Jurkat, Clone E6-1 (cell line): ENCODE measurements at places on chromosomes 3 and 15.

DNA sequence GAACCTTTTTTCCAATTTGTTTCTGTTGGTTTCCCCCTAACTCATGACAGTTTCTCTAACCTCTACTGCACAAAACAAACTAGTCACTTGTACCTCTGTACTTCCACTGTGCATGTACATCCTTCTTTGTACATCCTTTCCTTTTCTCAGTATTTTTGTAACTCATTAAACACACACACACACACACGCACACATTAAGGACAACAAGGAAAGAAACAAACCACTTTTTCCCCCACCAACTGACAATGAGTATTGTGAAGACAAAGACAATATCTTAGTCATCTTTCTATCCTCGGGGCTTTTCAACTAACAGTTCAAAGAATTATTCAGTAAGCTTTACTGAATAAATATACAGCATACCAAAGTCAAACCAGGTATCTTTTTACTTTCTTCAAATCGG lies 170.5 kb downstream of the VPS13C start:
- no peak for DNase-seq

DNA sequence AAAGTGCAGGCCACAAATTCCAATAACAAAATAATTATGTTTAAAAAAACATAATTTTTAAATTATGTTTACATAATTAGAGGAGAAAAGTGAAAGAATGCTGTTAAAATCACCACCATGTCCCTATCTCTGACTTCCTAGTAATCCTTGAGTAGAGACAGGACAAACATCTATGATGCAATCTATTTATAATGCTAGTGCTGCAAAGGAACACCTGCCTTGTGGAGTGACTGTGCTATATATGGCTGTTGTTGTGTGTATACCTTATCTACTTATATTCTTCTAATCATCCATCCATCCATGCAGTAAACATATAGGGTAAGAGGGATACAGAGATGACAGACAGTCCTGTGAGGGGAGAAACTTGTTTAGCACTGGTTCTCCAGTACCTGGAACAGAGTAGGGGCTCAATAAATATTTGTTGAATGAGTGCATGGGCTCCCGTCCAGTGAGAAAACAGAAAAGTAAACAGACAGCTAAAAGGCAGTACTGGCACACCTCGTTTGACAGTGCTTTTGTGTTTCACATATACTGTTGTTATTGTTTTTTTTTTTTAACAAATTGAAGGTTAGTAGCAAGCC lies 229.3 kb upstream of the UBE2E1 start:
- no peak for DNase-seq

DNA sequence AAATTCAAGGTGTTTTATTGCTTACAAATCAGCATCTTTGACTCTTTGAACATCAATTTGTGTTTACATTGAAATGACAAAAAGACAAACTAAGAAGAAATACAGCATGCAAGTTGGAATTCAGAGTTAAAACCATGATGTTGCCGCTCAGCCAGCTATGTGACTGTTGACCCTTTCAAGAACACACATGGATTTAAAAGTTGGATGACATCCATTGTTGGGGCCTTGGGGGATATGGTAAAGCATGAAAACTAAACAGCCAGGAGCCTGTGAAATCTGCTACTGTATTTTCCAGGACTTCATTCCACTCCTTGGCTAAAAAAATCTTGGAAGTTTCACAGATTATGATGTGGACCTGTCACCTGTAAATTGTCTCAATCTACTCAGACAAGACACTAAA lies 4.6 kb downstream of the P2RY1 start:
- no peak for DNase-seq

- DNase-seq: peak; percentile 23
Measured at GRCh38 chr15:23629234-23629805, 18.3 kb downstream of the MAGEL2 start.

GRCh38 chr15:75739791-75740190 lies 27.1 kb upstream of the CSPG4 start:
- DNase-seq: no peak

DNA sequence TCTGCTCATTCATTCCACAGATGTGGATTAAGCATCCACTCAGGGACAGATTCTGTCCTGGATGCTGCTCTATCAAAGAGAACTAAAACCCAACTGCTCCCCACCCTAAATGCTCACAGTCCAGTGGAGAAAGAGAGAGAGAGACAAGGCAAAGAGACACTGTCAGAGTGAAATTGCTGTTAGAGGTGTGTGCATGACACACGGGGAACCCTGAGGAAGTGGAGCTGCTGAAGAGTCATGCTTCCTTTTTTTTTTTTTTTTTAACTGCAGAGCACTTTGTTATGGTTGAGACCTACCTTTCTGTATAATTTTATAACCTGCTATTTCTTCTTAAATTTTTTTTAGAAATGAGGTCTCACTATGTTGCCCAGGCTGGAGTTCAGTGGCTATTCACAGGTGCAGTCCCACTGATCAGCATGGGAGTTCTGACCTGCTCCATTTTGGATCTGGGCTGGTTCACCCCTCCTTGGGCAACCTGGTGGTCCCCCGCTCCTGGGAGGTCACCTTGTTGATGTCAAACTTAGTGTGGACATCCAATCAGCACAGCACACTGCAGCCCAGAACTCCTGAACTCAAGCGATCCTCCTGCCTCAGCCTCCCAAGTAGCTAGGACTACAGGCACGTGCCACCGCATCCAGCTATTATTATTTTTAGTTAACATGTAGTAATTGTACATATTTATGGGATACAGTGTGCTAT lies 18.2 kb upstream of the PSTPIP1 start:
- DNase-seq: no peak

GRCh38 chr3:194405766-194406165 lies 6.7 kb upstream of the GP5 start:
- no peak for DNase-seq
